ENCODE measurements at places on chromosomes 7 and 10.

GRCh38 chr7:99393355-99394187 is 14.8 kb downstream of the PDAP1 start:
- no peak for DNase-seq

DNA sequence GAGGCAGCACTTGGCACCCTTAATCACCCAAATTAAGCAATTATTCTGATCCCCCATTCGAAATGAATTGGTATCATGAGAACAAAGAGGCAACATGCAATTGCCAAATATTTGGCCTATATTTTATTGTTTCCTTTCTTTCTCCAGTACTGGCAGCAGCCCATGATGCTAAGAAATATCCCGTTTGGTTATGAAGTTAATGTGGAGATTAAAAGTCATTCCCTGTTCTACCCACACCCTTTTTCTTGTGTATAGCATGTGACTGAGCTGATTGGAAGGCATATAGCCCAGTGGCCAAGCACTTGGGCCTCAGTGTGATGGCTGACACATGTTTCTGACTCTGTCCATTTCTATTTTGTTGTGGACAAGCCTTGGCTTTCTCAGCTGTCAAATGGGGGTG is 692.3 kb upstream of the GALNT17 start:
- no peak for DNase-seq

- no peak for DNase-seq
Observed at GRCh38 chr7:42155584-42156290, 81.3 kb downstream of the GLI3 start.

DNA sequence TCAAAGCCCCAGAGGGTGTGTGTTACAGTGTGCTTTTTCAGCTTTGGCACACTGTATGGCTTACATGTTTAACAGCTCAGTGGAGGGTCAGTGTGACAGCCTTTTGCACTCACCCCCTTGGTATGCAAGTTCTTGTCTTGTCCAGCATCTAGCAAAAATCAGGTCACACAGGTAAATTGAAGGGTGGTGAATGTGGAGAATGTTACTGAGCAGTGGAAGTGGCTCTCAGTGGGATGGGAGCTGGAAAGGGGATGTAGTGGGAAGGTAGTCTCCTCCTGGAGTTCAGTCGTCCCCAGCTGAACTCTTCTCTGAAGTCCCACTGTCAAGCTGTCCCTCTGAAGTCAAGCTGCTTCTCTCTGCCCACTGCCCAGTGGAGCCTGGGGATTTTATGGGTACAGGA is 21.0 kb upstream of the C10orf90 start:
- DNase-seq: no peak

DNA sequence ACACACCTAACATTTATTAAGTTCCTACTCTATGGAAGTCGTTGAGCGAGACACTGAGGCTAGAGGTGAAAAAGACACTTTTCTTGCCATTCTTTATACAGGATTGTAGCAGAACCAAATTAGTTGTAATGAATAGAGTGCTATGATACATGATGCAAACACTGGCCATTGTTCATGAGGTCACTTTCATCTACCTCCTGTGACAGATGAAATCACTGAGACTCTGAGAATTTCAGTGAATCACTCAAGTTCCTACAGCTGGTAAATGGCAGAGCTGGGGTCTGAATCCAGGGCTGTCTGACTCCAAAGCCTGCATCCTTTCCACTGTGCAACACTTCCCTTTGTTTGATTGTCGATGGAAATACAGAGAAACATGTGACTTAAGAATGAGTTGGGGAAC is 657.6 kb downstream of the LRMDA start:
- DNase-seq: no peak

GRCh38 chr10:51832652-51833383 is 133.4 kb upstream of the CSTF2T start:
- DNase-seq: peak; percentile 89

GRCh38 chr7:13151978-13152377 is 464.5 kb downstream of the ARL4A start:
- no peak for DNase-seq

All from fibroblast of pulmonary artery (primary cell).